ENCODE measurements at places on chromosomes 2 and 18.
A peak's percentile ranks its signal among the peaks of the same experiment; 100 is the strongest.

GRCh38 chr2:74036450-74037195, 51.9 kb downstream of the TET3 start:
- DNase-seq: no peak

DNA sequence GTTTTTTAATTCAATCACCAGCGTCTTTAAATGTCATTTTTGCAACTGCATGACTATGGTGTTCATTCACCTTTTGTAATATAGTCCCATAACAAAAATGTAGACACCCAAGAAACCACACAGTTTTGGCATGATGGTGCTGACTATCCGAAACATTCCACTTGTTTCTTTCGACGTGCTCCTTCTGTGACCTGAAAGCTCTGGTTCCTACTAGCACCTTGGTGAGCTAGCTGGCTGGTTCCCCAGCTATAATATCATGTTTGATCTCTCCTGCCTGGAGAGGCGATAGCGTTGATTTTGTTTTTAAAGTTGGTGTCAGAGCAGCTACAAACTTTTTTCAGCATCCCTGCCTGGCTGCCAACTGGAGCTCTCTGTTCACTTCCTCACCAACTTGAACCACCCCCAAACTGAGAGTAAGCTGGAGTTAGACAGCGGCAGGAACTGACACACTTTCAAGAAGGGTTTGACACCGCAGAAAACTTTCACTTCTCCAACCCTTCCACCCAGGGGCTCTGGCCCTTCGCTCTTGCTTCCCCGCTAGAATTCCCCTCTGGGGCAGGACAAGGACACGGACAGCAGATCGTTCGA, 1.1 kb downstream of the ATAD2B start:
- no peak for DNase-seq

GRCh38 chr18:68928762-68929675, 131.1 kb downstream of the CCDC102B start:
- no peak for DNase-seq

GRCh38 chr18:6255116-6255705, 159.5 kb downstream of the L3MBTL4 start:
- no peak for DNase-seq

DNA sequence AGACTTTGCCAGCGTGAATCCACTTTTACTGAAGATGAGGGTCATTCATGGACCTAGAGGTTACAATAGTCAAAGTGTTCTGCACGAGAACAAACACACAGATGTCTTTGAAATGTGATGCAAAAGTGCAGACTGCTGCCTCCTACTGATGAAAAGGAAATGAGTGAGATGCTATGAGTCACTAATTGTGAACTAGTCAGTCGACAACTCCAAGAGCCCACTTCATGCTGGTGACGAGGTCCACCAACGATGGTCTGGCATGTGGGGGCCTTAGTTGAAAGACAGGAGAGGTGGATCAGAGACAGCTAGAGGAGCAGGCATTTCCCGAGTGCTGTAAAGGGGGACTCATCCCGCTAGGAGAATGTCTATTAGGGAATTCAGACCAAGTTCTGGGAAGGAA, 17.1 kb upstream of the ZNF236 start:
- DNase-seq: no peak

DNA sequence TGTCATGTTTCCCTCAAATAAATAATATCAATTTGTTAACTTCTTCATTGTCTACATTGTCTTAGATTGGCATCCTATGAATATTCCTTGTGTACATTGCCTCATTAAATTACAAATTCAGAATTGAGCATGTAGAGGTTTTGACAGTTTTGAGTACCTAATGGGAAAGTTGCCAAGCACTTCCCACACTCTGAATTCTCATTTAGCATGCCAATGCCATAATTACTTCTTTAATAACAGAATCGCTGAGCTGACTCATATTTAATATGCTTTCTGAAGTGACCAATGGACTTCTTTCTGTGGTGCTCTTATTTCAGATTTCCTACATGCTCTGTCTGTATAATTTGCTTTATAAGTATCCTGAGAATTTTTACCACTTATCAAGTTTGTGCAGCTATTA, 114.4 kb upstream of the NOL4 start:
- DNase-seq: no peak

- no peak for DNase-seq
Measured at GRCh38 chr2:120638450-120638849, 97.2 kb upstream of the GLI2 start.

DNA sequence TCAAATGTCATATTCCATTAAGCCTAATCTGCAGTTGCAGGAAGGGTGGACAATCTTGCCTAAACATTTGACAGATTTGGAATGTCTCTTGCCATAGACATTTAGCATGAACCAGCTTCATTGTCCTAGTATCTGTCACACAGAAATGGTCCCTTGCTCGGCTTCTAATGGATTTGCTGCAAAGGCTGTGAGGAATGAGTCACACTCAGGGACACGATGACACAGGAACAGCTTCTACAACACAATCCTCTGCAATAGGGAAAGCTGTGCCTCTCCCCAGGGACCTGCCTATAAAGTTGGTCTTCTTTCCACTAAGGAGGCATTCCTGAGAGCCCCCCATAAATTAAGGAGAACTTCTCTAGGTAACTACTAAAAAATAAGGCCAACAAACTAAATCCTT, 155.1 kb upstream of the L3MBTL4 start:
- no peak for DNase-seq

GRCh38 chr2:218397463-218397819, 2.2 kb upstream of the CTDSP1 start:
- no peak for DNase-seq

GRCh38 chr18:71237641-71238040, 948.8 kb downstream of the SOCS6 start:
- no peak for DNase-seq

DNA sequence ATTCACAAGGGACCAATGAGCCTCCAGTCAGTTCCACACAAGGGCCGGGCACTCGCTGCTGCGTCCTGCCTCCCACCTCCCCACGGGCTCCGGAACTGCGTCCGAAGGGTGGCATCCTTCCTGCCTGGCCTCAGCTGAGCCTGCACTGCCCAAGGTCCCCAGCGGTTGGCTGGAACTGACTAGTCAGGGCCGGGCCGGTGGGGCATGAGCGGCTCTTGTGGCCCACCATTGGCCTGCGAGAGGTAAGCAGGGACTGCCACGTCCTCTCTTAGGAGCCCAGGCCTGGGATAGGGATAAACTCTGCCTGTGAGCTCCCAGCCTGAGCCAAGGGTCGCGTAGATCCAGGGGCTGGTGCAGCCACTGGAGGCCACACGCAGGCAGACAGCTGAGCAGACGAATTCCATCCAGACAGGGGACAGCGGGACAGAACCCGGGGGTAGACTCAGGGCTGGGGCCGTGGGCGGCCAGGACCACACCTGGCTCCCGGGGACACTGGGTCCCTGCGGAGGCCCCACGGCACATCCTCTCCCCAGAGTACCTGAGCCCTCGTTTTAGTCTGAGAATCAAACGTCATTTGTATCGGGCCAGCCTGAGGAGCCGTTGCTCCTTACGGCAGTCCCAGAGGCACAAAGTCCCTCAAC, 148.4 kb downstream of the ZNF516 start:
- DNase-seq: no peak

GRCh38 chr2:102301867-102302362, 9.4 kb upstream of the IL1RL1 start:
- DNase-seq: no peak

GRCh38 chr2:232894251-232894650, 24.2 kb downstream of the SNORC start:
- DNase-seq: no peak

- no peak for DNase-seq
Measured at GRCh38 chr2:206764673-206765241, 371 bp downstream of the MDH1B start.

DNA sequence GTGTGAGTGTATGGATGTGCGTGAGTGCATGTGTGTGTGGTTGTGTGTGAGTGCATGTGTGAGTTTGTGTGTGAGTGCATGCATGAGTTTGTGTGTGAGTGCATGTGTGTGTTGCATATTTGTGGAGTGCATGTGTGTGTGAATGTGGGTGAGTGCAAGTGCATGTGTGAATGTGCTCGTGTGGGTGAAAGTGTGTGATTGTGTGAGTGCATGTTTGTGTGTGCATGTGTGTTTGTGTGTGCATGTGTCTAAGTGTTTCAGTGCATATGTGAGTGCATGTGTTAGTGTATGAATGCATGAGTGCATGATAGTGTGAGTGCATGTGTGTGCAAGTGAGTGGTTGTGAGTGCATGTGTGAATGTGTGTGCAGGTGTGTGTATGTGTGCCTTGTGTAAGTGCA, 343.4 kb upstream of the SALL3 start:
- DNase-seq: no peak

- no peak for DNase-seq
Measured at GRCh38 chr2:62478093-62478580, 27.9 kb downstream of the TMEM17 start.

DNA sequence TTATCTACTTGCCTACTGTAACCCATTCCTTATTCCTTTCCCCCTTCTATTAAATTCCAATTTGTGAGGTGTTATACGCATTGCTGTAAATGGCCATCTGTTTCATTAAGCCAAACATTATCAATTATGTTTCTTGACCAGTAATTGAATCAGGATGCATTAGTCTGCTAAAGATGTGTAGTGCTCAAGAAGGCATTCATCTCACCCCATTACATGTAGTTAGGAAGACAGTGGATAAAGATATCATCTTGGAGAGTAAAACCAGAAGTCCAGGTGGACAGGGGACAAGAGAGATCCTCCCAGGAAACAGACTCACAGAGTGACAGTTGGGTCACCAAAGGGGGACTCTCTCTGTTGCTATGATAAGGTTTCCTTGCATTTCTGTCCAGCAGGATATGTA, 73.3 kb upstream of the FAM98A start:
- DNase-seq: no peak

DNA sequence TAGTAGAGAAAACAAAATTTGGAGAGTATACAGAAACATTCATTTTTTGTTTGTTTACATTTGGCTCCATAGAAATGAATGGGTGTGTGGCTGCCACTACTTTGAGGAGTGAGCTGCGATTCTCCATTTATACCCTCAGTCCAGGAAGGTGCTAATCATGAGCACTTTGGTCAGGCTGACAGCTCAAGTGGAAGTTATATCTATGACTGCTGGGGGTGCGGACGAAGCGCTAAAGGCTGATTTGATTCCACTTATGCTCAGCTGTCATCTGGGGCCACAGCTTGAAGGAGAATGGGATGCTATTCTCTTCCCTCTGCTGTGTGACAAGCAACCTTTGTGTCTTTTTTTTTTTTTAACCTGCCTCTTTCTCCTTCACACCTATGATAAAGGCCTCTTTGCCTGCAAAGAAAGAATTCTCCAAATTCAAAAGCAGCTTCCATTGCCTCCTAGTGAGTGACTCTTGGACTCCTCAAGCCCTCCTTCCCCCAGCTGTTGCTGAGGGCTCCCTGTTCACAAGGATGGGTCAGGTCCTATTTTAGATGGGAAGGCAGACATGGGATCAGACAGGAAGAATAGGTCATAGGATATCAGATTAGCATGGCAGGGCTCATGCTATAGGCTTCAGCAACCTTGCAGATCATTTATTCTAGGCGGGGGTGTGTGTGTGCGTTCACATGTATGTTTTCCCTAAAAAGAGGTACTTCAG, 201.6 kb downstream of the SETBP1 start:
- peak; percentile 42 for DNase-seq

DNA sequence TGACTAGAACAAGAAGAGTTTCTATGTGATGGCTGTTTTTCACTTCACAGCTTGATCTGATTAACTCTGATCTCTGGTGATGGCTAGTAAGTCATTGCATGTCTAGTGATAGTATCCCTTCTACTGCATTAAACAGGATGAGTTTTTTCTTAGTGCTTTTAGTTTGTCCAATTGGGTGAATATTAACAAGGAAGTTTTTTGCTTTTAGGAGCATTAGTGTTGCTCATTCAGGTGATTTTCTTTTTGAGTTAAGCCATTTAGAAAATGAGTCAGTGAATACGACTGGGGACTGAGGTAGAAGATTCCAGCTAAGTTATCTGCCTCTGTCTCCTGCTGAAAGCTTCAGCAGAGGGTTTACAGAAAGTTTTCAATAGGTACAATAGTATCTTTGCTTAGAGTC, 306.7 kb downstream of the PIK3C3 start:
- DNase-seq: no peak

DNA sequence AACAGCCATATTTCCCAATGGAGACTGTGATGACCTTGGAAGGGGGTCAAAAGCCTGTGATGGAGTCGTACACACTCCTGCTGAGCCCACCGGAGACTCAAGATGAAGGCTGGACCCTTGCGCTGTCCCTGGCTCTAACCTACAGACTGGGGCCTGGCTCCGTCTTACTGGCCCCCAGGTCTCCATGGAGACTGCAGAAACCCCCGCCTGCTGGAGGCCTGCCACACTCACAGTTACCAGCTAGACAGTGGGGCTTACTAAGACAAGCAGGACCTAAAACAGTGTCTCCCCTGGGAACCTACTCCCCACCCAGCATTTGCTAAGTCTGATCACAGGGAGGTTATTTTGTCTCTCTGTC, 9.6 kb downstream of the C2orf72 start:
- peak; percentile 42 for DNase-seq

GRCh38 chr2:221716426-221717303, 144.6 kb upstream of the EPHA4 start:
- no peak for DNase-seq

GRCh38 chr2:28267282-28267681, 125.4 kb upstream of the FOSL2 start:
- no peak for DNase-seq

DNA sequence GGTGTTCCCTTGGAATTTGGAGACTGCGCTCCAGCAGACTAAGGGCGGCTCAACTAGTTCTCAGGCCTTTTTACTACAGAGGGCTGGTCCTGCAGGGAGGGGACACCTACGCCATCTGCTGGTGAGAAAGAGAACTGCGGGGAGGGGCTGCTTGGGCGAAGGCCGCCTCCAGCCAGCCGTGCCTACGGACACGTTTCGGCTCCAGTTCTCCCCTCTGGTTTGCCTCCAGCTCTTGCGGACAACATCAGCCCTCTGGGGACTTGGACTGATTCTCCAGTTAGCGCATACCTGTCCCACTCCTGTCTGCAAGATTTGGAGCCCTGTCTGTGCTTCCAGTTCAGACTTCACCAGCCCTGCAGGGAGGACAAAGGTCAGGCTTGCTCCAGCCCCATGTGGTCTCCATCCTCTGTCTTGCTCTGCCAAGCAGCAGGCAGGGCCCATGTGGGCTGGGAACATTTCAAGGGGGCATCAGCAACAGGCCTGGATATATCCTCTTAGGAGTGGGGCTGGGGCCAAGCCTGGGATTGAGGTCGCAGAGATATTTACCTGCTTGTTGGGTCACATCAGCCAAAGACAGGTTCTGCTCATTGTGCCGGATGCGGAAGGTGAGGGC, 10.3 kb downstream of the PTPRN start:
- DNase-seq: no peak
